ENCODE measurements at places on chromosomes 7 and 10.

DNA sequence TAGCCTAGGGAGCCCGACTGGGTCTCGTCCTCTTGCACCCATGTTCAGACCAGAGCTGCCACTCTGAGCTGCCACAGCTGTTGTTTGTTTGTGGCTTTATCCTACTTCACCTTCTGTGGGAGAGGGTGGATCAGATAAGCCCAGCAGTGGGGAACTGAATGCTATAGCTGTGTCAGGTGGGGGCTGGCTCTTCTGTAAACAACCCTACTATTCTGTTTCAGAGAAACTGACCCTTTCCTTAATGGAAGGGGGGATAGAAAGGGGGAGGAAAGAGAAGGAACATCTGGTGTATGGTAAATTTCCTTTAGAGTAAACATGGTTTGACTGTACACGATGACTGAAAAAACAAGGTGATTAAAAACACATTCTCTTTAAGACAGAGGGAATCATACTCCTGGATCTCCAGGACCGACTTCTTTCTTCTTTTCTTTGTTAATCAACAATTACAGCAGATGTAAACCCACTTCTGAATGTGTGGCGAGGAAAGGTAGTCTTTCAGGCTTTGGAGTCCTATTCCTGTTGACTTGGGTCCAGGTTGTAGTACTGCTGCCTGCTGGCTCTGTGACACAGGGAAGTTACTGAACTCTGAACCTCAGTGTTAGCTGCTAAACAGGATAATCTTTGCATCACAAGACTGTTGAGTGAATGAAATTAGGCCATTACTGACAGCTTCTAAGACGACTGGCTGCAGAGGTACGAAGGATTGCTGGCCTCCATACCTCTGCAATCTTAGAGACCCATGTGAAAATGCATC, 6.0 kb downstream of the PRXL2A start:
- DNase-seq, result no peak

DNA sequence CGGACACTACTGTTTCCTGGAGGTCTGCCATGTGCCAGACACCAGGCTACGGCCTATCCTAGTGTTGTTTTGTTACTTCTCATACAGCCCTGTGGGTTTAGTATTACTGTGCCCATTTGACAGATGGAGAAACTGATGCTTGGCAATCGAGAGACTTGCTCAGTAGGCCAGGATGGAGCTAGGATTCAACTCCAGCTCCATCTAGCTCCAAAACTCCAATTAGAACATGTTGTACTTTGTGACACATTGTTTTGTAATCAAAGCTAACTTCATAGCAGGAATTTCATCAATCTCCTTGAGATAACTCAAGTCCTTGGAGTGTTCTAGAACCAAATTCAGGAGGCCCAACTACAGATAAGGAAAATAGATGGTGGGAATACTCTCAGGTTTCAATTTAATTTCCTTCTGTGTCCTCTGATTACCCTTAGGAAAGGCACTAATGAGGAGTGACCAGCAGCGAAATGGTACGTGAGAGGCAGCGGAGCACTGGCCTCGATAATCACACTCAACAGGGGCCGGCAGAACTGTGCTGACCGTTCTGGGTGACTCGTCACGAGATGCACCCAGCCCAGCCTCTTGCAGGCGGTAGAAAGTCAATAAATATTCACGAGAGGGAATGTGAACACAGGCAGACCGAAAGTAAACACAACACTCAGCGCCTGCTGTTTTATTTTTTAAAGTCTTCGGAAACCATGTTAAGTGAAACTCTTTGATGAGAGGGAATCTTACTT, 269.6 kb upstream of the NEBL start:
- DNase-seq, result no peak

GRCh38 chr7:119664601-119665000, 608.4 kb upstream of the KCND2 start:
- no peak for DNase-seq

DNA sequence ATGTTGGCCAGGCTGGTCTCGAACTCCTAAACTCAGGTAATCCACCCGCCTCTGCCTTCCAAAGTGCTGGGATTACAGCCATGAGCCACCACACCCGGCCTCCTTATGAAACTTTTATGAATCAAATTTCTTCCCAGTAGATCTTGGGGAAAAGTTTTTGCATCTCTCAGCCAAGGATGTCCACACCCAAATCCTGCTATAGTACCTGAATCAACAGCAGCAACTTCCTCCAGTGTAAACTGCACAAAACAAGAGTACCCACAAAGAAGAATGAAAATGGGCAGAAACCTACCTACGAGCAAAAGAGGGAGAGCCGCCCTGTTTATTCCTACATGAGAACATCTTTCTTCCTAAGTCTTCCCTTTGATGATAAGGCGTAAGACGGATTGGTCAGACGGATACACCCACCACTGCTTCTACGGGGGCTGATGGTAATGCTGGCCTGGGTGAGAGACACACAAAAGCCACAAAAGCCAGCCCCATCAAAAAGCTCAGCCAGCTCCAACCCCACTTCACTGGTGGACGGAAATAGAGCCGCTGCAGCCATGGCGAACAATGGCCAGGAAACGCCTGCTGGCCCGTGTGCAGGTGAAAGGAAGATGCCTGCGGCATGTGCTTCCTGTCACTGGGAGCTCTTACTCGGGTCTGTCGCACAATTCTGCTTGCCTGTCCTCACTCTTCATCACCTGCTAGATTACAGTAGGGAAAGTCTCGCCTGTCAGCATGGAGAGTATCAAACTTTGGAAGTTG, 10.4 kb downstream of the JCAD start:
- DNase-seq, result no peak

- no peak for DNase-seq
Observed at GRCh38 chr10:106592396-106592795, 572.1 kb downstream of the SORCS1 start.

DNA sequence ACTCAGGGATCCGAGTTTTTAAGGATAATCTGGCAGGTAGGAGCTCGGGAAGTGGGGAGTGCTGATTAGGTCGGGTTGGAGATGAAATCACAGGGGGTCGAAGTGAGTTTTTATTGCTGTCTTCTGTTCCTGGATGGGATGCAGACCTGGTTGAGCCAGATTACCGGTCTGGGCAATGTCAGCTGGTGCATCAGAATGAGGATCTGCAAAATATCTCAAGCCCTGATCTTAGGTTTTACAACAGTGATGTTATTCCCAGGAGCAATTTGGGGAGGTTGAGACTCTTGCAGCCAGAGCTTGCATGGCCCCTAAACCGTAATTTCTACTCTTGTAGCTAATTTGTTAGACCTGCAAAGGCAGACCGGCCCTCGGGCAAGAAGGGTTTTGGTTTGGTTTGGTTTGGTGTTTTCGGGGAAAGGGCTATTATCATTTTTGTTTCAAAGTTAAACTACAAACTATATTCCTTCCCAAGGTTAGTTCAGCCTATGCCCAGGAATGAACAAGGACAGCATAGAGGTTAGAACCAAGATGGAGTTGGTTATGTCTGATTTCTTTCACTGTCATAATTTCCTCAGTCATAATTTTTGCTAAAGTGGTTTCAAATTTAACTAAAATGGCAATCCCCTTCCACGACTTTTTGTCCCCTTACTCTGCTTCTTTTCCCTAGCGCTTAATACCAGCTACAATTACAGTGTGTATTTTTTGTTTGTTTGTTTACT, 20.6 kb upstream of the PIK3CG start:
- no peak for DNase-seq

DNA sequence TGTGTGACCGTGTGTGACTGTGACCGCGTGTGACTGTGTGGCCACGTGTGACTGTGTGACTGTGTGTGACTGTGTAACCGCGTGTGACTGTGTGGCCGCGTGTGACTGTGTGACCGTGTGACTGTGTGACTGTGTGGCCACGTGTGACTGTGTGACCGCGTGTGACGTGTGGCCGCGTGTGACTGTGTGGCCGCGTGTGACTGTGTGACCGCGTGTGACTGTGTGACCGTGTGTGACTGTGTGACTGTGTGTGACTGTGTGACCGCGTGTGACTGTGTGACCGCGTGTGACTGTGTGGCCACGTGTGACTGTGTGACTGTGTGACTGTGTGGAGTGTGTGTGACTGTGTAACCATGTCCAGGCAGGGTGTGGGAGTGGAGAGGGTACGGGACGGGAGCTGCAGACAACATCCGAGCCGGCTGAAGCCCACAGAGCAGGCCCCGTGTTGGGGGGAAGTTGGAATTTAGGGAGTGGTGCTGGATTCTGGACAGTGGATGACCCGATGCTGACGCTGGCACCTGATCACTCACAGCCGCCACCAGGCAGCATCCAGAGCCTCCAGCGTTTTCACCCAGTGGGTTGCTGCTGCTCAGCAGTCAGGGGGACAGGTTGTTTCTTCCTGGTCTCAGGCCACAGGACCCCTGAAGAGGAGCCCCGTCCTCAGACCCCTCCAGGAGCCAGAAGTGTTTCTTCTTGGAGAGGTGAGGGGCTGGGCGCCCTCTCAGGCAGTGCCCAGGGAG, 503.5 kb downstream of the DNAJB6 start:
- no peak for DNase-seq

DNA sequence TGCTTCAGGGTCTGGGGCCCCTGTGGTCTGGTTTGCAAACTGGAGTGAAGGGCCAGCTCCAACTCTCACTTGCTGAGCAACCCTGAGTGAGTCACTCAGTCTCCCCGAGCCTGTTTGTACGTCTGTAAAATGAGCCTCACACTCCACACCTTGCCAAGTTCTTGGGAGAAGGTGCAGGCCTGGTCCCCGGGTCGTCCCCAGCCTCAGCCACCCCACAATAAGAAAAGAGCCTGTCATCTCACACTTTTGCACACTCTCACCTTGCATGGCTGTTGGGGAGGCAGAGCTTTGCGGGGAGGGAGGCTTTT, 5.2 kb downstream of the GRIFIN start:
- no peak for DNase-seq

DNA sequence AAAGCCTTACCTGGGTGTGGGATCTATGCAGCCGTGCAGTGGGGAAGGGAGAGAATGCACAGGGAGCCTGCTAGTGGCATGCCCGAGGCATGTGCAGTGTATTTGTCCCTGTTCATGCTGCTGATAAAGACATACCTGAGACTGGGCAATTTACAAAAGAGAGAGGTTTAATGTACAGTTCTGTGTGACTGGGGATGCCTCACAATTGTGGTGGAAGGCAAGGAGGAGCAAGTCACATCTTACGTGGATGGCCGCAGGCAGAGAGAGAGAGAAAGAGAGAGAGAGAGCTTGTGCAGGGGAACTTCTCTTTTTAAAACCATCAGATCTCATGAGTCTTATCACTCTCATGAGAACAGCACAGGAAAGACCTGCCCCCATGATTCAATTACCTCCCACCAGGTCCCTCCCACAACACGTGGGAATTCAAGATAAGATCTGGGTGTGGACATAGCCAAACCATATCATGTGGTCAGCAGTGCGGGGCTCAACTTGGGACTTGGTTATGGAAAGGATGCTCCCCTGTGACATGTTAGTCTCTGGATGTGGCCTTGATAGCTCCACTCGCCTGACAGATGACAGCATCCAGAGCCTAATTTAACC, 128.9 kb downstream of the DOCK1 start:
- no peak for DNase-seq

GRCh38 chr10:128927497-128928161, 539.4 kb upstream of the MGMT start:
- DNase-seq, result no peak

DNA sequence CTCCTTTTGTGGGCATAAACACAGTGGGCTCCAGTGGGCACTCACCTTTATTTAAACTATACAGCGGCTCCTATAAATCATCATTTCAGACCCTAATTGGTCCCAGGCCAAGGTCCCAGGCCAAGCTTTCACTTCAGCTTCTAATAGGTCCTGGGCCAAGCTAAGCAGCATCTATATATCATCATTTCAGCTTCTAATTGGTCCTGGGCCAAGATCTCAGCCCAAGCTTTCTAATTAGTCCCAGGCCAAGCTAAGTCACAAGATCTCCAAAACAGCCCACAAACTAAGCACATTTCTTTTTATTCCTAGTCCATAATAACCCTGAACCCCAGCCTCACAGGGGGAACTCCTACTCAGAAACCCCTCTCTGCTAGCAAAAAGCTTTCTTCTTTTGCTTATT, 47.1 kb downstream of the ZNF680 start:
- DNase-seq, result no peak

- no peak for DNase-seq
Observed at GRCh38 chr7:44290252-44290620, 35.2 kb downstream of the CAMK2B start.

- no peak for DNase-seq
Observed at GRCh38 chr7:106767078-106767477, 98.0 kb upstream of the PIK3CG start.

DNA sequence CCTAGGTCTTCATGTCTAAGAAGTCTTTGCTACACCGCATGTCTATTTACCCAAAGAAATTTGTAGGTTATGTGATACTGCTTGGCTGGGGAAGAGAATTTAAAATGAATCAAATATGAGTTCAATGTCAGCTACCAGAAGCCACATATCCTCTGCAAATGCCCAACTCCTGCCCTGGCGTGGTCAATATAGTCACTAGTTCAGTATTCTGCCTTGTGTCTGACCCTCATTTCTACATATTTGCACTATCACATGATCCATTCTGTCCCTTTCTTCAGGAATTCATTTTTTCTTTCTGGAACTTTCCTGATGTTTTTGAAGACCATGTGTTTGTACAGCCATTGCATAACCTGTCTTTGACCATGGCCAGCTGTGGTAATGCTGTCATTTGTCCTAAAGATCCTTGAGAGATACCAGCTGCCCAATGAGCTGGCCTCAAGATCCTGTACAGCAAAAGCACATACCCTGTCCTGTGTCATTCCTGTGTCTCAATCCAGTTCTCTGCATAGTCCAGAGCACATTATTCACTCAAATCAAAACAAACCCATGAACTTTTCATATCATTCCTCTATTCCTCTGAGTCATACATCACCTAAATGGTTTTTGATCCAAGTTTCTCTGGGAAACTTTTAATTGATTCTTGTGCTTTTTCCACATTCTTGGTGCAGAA, 524.5 kb downstream of the PARD3 start:
- DNase-seq, result no peak

- DNase-seq, result no peak
Observed at GRCh38 chr10:8260645-8261044, 206.2 kb downstream of the GATA3 start.

GRCh38 chr10:96130326-96130995, 364 bp downstream of the ZNF518A start:
- no peak for DNase-seq

DNA sequence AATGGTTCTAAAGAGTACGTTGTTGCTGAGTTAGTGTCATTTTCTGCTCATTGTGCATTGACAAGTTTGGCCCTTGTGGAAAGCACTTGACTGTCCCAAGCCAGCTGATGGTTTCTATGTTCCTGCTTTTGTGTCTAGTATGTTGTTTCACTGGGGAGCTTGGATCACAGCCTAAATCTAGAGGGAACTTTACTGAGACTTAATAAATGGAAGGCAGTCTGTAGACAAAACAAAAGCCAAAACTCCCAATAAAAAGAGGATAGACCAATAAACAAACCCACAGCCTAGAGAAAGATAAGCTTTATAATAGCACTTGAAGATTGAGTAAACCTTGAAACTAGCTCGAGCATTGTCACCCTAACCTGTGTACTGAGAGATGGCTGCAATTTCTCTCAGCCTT, 196.8 kb downstream of the ADRA2A start:
- DNase-seq, result no peak

- no peak for DNase-seq
Observed at GRCh38 chr7:3847336-3847735, 546.3 kb downstream of the SDK1 start.

- peak; percentile 47 for DNase-seq
Observed at GRCh38 chr7:44534501-44534900, 6.6 kb downstream of the NPC1L1 start.

All from CD4-positive, alpha-beta T cell treated with Interleukin-10 for 1 hour (primary cell).